Thoracic aorta endothelial cell (primary cell): ENCODE measurements at places on chromosomes 6 and 20. TPM values are rescaled to one million over a fixed set of nuclear protein-coding genes. Genes with fewer than 3 reads are reported as not detected.

KCNK16 gene
- not detected in 2 replicates for total RNA-seq

CALHM6 gene
- total RNA-seq = 0.13 and 0.50 TPM in 2 replicates

SLC22A3 gene
- 0.07 and 0.27 TPM in 2 replicates for total RNA-seq

MUC21 gene
- not detected in 2 replicates for total RNA-seq

C20orf173 gene
- not detected in 2 replicates for total RNA-seq

ZFP57 gene
- total RNA-seq = 2.5 TPM in 1 of 2 replicates, not detected in the other

TREML1 gene
- total RNA-seq = not detected in 2 replicates

HSPA1L gene
- total RNA-seq = 0.40 and 0.57 TPM in 2 replicates

CST7 gene
- total RNA-seq = not detected in 2 replicates

GNRH2 gene
- 0.65 and 0.66 TPM in 2 replicates for total RNA-seq

DOK5 gene
- 2.7 and 10.4 TPM in 2 replicates for total RNA-seq

TMEM244 gene
- not detected in 2 replicates for total RNA-seq

SNX5 gene
- total RNA-seq = 205 and 232 TPM in 2 replicates

PDE10A gene
- 9.1 and 18.9 TPM in 2 replicates for total RNA-seq

FAM184A gene
- total RNA-seq = 0.66 and 1.1 TPM in 2 replicates

LRRC73 gene
- total RNA-seq = 0.27 TPM in 1 of 2 replicates, not detected in the other

DEFB128 gene
- not detected in 2 replicates for total RNA-seq

PAK5 gene
- total RNA-seq = not detected in 2 replicates

CFB gene
- total RNA-seq = 1.3 TPM in 2 replicates

PRND gene
- total RNA-seq = 1.2 and 2.3 TPM in 2 replicates

RALY gene
- 83.1 and 99.3 TPM in 2 replicates for total RNA-seq

EDN3 gene
- not detected in 2 replicates for total RNA-seq

HAO1 gene
- not detected in 2 replicates for total RNA-seq

KCNK5 gene
- not detected in 2 replicates for total RNA-seq

POU5F1 gene
- 0.27 TPM in 1 of 2 replicates, not detected in the other for total RNA-seq

C4A gene
- total RNA-seq = 0.86 and 1.6 TPM in 2 replicates

BPI gene
- total RNA-seq = not detected in 2 replicates

VGLL2 gene
- total RNA-seq = not detected in 2 replicates

ETV7 gene
- total RNA-seq = 0.13 and 0.14 TPM in 2 replicates

TNNC2 gene
- not detected in 2 replicates for total RNA-seq

SLC16A10 gene
- total RNA-seq = under 0.01 TPM in 1 of 2 replicates, not detected in the other

PKIB gene
- total RNA-seq = 0.22 TPM in 1 of 2 replicates, not detected in the other

CRISP2 gene
- not detected in 2 replicates for total RNA-seq

CD109 gene
- 30.5 and 44.1 TPM in 2 replicates for total RNA-seq

NOX3 gene
- not detected in 2 replicates for total RNA-seq

PLEKHG1 gene
- 78.7 and 87.0 TPM in 2 replicates for total RNA-seq

SLC24A3 gene
- not detected in 2 replicates for total RNA-seq

F13A1 gene
- not detected in 2 replicates for total RNA-seq

RAB44 gene
- total RNA-seq = under 0.01 TPM in 1 of 2 replicates, not detected in the other

BICRAL gene
- total RNA-seq = 6.5 and 7.1 TPM in 2 replicates

TMC2 gene
- not detected in 2 replicates for total RNA-seq

COL19A1 gene
- not detected in 2 replicates for total RNA-seq

MCHR2 gene
- not detected in 2 replicates for total RNA-seq

LPA gene
- not detected in 2 replicates for total RNA-seq

BMP5 gene
- total RNA-seq = 1.7 TPM in 1 of 2 replicates, not detected in the other

SUPT3H gene
- 7.8 and 8.8 TPM in 2 replicates for total RNA-seq

CCN6 gene
- not detected in 2 replicates for total RNA-seq

ALDH5A1 gene
- 0.40 and 0.72 TPM in 2 replicates for total RNA-seq

TBPL1 gene
- 31.5 and 34.7 TPM in 2 replicates for total RNA-seq

SLC22A23 gene
- 5.8 and 5.9 TPM in 2 replicates for total RNA-seq
